IMR-90 (cell line): ENCODE measurements at places on chromosomes 5 and 9. TPM values are rescaled to one million over a fixed set of nuclear protein-coding genes. Genes with fewer than 3 reads are reported as not detected.

DNA sequence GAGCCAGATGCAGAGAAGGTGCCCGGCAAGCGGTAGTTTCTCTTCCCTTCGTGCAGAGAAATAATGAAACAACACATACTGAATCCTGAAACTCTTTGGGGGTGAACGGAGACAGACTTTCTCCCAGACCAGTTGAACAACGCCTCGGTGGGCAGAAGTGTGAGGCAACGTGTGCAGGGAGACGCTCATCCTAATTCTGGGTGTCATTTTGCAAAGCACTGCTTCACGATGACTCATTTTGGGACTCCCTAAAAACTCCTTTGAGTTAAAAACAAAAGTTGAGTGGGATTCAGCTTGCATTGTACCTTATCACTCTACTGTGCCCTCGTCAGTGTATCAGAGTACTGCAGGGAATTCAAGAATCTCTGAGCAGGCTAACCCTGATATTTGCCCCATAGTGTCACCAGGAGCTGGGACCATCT lies 3.5 kb upstream of the NEK6 start:
- no peak for DNase-seq

DNA sequence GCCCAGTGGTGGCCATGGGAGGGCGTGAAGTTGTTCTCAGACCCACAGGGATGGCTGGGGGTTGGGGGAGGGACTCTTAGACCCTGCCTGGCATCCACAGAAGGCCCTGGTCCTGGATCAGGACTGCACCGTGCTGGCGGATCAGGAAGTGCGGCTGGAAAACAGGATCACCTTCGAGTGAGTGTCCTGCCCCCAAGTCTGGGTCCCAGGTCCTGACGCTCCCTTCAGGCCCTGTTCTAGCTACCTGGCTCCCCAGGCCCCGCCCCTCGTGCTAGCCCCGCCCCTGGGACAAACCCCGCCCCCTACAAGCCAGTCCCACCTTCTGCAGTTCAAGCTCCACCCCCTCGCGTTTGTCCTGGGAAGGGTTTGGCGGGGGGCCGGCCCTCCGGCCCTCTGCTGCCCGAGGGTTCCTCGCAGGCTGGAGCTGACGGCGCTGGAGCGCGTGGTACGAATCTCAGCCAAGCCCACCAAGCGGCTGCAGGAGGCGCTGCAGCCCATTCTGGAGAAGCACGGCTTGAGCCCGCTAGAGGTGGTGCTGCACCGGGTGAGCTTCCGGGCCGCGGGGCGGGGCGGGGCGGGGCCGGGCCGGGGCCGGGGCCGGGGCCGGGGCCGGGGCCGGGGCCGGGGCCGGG lies 12.9 kb downstream of the RGS14 start:
- peak; percentile 82 for DNase-seq

GRCh38 chr5:174426851-174427250 lies 297.5 kb upstream of the MSX2 start:
- DNase-seq: no peak

- DNase-seq: no peak
These were observed 104.6 kb downstream of the PCSK5 start for GRCh38 chr9:75995066-75995465.

Gene C9
- not detected in 2 replicates for total RNA-seq
